ENCODE measurements at places on chromosomes 12 and 14.

GRCh38 chr12:114562654-114563053, 121.3 kb downstream of the TBX3 start:
- no peak for DNase-seq

GRCh38 chr12:66361703-66362102, 59.4 kb downstream of the HELB start:
- DNase-seq: no peak

DNA sequence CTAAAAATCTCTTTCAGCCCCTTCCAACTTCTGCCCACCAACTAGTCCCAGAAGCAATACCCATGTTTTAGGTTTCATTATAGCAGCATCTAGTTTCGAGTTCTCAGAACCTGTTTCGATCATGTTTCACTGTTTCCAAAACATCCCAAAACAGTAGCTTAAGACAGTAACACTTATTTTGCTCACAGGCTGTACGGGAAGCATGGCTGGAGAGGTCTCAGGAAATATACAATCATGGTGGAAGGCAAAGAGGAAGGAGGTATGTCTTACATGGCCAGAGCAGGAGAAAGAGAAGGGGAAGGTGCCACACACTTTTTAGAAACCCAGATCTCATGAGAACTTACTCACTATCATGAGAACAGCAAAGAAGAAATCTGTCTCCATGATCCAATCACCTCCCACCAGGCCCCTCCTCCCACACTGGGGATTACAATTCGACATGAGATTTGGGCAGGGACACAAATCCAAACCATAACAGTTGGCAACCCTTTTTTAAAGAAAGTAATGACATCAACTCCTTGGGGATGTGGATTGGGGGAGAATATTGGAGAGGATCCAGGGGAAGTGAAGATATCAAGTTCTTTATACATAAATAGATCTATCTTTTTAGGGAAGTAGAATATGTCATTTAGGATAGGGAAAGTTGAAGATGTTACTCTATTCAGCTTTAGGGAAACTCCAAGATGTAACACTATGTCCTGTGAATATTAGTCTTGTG, 269.9 kb upstream of the PLEKHG7 start:
- DNase-seq: no peak

GRCh38 chr14:33184587-33184986, 245.9 kb downstream of the NPAS3 start:
- no peak for DNase-seq

GRCh38 chr12:47835006-47835830, 15.5 kb upstream of the HDAC7 start:
- no peak for DNase-seq

- no peak for DNase-seq
Measured at GRCh38 chr12:113002155-113002554, 23.8 kb downstream of the OAS2 start.

DNA sequence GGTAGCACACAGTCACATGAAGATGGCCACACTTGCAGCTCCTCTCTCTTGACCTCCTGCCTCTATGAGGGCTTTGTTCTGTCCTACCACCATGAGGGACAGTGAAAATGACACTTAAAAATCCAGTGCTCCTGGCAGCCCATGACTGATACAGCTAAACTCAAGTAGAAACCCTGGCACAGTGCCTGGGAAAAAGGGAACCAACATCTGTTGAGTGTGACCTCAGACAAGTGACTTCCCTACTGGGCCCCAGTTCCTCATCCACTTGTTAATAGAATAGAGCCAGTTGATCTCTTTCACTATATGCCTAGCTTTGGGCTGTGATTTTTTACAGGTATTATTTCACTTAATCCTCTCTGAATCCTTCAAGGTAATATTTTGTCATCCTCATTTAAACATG, 4.8 kb downstream of the GUCY2C start:
- no peak for DNase-seq
